Posterior vena cava (tissue), 2 donors: ENCODE measurements at places on chromosomes 11 and 22. TPM values are rescaled to one million over a fixed set of nuclear protein-coding genes. Genes with fewer than 3 reads are reported as not detected.

DNA sequence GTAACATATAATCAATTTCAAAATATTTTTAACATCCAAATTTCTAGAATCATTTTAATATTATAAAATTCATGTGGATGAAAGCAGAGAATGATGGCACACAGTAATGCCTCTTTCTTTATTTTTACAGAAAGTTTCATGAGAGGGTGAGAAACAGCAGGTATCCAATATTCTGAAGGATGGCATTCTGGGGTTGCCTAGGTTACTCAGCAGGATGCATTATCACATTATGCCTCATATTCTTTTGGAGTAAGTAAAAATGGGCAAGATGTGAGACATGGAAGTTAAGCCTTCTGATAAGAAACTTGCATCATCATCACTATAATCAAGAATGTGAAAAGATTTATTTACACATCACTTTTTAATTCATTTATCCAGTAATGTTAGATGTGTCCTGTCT, 148.7 kb upstream of the PGR start:
- no peak for DNase-seq

DNA sequence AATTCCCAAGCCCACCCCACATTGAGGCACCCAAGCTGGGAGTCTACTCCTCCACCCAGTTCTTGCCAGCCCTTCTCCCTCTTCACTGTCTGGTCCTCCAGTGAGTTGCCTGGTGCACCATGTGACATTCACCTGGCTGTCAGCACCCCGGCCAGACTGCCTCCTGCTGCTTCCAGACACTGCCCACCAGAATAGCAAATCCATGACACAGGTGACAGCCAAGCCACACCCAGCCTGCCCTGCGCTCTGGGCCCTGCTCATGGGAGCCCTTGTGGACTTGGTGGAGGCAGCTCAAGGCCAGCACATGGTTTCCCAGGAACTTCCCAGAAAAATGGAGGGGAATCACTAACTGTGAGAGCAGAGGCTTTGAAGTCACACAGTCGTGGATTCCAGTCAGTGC, 96.3 kb upstream of the CSNK2A3 start:
- DNase-seq: no peak

- no peak for DNase-seq
These were observed 70.3 kb downstream of the SEZ6L start for GRCh38 chr22:26239581-26239980.

DNA sequence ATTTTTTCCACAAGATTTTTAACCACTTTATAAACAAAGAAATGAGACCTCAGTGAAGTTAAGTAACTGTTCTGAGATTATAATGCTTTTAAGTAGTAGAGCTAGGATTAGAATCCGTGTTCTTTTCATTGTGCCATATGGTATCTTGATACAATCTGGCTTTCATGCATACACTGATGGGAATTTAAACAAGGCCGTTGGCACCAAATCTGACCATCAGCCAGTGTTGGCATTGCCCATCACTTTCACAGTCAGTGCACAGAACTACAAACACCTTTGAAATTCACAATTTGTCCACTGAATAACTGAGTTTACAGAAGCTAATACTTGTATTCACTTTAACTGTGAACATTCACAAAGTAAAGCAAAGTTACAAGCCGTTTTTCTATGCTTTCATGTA, 1228.0 kb downstream of the TBC1D22A start:
- no peak for DNase-seq

DNA sequence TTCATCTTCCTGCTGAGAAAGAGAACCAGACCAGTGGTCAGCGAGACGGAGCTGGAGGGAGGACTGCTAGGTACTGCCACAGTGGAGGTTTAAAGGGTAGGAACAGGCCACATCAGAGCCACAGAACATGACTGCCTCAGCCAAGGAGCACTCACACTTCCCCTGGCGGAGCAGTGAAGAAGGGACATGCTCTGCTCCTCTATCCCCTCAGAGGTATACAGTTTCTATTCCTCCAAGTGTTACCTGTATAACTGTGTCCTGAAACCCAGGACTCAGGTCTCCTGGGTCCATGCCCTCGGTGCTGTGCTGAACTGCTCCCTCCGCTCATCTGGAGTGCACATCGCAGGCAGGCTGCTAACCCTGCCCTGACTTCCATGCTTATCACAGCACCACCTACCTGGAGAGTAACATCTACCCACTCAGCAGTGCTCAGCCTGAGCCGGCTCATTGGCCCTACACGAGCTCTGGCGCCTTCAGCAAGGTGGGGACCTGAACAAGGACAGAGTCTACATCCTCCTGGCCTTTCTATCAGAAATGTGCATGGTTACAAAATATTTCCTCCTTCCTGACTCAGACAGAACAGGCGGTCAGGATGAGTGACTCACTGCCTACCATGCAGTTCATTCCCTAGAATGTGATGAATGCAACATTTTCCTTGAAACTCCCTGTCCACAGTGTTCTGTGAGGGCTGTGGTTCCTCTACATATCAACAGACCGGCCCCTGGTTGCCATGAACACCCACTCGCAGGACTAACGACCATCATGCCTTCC, 52.9 kb downstream of the C11orf58 start:
- peak; percentile 88 for DNase-seq

DNA sequence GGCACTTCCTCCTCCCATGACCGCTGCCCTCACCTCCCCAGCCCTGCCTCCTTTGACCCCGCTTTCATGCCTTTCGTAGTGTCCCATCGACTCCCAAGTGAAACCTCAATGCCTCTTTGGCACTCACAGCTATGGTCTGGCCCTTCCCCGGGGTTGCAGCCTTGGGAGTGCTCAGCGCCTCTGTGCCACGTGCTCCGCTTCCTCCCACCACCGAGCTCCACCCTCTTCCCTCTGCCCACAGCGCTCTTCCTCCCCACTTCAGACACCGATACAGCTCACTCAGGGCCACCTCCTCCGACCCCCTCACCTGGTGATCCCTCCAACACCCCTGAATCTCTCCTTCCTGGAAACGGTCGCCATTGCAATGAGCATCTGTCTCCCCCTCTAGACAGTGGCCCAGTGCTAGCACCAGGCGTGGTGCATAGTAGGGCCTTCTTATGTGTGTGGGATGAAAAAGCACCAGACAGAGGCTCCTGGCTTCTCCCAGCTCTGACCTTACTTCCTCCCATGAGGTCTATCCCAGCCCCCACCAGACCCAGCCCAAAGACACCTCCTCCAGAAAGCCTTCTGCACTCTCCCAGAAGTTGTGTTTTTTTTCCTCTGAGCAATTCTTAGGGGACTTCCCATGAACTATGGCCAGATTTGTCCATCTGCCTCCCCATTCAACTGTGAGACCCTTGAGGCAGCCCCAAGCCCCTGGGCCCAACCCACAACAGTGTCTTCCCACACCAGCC, 16.4 kb upstream of the SCGB1A1 start:
- DNase-seq: peak; percentile 92

GRCh38 chr11:66559142-66559865, 9.1 kb downstream of the CTSF start:
- DNase-seq: peak; percentile 80

DNA sequence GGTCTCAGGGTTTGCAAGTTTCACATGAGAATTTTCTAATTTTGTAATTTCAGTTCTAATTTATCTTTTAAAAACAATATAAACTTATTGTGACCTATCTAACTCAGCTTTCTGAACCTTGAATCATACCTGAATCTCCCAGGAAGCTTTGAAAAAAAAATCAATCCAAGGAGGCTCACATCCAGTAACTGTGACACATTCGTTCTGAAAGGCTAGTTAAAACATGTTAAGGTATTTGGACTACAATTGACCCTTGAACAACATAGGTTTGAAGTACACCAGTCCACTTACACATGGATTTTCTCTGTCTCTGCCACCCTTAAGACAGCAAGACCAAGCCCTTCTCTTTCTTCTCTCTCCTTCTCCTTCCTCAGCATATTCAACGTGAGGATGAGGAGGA, 40.0 kb downstream of the DDI1 start:
- DNase-seq: no peak

DNA sequence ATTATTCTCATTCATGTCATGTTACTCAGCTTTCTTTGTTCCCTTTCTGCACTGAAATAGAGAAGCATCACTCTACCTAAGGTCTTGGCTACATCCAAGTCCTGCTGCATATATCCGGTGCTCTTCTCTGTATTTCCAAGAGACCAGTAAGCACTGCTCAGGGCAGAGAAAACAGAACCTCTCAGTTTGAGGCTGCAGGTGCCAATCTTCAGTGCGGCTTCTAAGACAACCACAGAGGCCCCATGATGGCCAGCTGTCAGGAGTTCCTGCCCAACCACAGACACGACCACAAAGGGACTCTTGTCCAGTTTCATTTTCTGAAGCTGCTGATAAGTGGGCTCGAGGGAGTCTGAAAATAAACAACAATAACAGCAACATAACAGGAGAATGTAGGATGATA, 378.4 kb upstream of the PITPNB start:
- DNase-seq: no peak

DNA sequence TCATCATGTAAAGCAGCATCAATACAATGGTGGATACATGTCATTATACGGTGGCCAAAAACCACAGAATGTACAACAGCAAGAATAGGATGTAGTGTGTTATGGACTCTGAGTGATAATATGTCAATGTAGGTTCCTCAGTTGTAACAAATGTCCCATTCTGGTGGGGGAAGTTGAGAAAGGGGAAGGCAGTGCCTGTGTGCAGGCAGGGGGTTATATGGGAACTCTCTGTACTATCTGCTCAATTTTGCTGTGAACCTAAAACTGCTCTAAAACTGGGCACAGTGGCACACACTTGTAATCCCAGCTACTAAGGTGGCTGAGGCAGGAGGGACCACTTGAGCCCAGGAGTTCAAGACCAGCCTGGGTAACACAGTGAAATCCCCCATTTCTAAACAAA, 5.9 kb downstream of the CHKA start:
- peak; percentile 35 for DNase-seq

DNA sequence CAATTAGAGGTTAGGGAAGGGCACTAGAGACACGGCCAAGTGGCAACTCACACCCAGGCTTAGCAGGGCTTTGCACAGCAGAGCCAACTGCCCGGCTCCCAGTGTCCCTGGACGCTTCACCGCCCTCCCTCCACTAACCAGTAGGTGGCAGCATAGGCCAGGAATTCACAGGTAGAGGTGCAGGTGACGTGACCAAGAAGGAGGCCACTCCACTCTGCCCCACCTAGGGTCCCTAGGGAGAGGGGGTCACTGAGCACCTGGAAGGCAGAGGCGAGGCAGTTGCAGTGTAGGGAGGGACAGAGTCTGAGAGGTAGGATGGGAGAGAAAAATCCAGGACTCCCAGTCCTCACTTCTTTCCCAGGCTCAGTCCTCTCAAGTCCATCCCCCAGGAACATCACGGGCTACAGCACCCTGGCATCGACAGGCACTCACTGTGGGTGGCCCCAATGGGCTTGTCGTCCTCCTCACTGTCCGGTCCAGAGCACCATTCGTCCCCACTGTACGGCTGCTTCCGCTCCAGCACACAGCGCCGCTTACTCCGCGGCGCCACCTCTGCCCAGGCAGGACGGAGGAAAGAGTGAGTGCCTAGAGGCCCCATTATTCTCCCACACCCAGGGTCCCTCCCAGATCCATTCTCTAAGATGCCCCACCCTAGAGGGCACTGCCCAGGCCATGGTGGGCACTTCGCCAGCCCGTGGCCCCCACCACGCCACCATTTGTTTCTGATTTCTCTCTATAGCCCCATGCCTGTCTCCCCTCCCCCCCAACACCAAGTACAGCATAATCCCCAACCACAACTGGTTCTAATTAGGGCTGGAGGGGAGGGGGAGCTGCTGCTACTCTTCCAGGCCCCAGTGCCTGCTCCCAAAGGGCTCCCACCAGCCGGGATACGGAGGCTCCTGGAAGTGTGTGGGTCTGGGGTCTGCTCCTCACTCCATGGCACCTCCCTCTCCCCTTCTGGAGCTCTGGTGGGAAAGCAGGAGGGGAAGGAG, 18.4 kb downstream of the BCL9L start:
- peak; percentile 93 for DNase-seq

GRCh38 chr11:133906241-133906640, 50.5 kb downstream of the IGSF9B start:
- peak; percentile 78 for DNase-seq

DNA sequence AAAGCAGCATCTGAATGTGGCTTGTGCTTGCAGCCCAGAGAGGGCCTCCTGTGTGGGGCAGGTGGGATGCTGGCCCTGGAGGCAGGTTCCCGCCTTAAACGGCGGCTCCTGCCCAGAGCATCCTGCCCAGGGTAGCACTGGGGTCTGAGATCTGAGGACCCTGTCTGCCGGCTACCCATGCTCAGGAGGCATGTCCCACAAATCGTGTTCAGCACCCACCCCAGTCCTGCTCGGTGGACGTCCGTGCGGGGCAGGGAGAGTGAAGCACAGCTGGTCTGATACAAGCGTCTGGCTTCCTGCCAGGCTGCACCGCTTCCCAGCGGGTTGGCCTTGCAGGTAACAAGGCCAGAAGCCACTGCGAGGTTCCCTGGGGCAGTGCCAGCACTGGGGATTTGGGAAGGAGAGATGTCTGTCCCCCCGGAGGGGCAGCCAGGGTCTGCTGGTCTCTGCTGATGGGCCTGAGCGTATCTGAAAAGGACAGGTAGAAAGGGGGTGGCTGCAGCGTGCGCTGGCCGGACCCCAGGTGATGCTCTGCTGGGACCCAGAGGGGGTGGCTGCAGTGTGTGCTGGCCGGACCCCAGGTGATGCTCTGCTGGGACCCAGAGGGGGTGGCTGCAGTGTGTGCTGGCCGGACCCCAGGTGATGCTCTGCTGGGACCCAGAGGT, 3.6 kb downstream of the TRABD start:
- DNase-seq: no peak

The PKDREJ gene
- 0.09 TPM for total RNA-seq

The CRYBB1 gene
- total RNA-seq: 1.7 TPM

The OSBP2 gene
- 2.6 TPM for total RNA-seq

The CASP1 gene
- total RNA-seq: 14.9 TPM

The OR8D4 gene
- not detected for total RNA-seq

The NTM gene
- total RNA-seq: 8.2 TPM
